Esophagus squamous epithelium (tissue), 5 donors: ENCODE measurements at places on chromosomes 3 and 15.

DNA sequence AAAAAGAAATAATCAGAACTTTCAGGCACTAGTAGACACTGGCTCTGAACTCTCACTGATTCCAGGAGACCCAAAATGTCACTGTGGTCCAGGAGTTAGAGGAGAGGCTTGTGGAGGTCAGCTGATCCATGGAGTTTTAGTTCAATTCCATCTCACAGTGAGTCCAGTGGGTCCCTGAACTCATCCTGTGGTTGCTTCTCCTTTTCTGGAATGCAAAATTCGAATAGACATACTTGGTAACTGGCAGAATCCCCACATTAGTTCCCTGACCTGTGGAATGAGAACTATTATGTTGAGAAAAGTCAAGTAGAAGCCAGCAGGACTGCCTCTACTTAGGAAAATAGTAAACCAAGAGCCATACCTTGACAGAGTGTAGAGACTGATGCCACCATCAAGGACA lies 87.3 kb upstream of the OXTR start:
- DNase-seq, result no peak

GRCh38 chr3:43997316-43997715 lies 244.4 kb upstream of the TOPAZ1 start:
- no peak for DNase-seq

GRCh38 chr3:53109190-53109589 lies 21.0 kb downstream of the RFT1 start:
- no peak for DNase-seq

- DNase-seq, result no peak
Observed at GRCh38 chr3:37338500-37338899, 164.1 kb upstream of the LRRFIP2 start.

DNA sequence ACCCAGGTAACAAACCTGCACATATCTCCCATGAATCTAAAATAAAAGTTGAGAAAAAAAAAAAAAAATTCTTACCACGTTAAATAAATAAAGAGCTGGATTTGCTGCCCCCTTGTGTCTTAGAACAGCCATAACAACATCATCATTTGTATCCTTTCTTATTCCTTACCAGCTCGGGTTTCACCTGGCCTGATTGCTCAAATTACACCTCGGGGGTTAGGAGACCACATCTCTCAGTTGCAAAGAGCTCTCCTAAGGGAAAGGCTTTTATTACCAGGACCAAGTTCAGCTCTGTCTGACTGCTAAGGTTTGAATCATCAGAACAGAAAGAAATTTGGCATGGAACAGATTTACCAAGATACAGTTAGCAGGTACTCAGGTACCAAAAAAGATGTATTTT lies 25.8 kb upstream of the RPL39L start:
- DNase-seq, result no peak

- no peak for DNase-seq
Observed at GRCh38 chr3:99875929-99876841, 58.5 kb downstream of the CMSS1 start.

DNA sequence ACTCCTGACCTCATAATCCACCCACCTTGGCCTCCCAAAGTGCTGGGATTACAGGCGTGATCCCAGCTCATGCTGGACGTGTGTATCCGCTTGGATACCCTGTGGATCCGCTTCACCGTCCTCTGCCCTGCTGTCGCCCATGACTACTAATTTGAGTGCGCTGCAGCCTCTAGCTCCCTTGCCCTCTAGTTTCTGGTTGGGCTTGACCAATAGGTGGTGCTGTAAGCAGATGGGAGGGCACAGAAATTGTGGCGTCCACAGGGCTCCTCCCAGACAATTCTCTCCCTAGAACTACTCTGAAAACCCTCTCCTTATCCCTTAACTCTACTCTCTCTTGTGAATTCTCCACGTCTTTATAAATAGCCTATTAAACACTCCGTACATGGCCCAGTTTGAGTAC lies 36.2 kb downstream of the ZPLD1 start:
- no peak for DNase-seq

- no peak for DNase-seq
Observed at GRCh38 chr3:150202711-150203110, 205.4 kb upstream of the TSC22D2 start.

GRCh38 chr3:111080413-111080812 lies 8.8 kb downstream of the NECTIN3 start:
- no peak for DNase-seq

DNA sequence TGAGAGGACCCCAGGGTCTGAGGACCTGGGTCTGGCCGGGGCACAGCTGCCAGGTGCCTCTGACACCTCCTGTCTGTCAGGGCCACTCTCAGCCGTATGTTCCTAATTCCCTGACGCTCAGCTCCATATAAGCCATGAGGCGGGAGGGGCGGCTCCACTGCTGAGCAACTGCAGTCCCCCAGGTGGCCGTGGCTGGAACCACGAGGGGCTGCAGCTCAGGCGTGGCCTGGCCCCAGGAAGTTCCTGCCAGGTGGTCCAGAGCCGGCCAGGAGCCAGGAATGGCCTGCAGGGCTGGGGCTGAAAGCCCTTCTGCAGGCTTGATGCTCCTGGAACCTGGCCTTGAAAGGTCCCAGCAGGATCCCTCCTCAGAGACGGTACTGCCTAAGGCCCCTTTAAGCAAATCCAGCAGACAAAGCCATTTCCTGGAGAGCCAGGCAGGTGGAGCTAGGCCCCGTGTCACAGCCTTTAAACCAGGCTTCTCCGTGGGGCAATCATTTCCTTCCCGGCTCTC lies 118.0 kb downstream of the CHSY1 start:
- DNase-seq, result no peak

- no peak for DNase-seq
Observed at GRCh38 chr3:169871129-169871886, 1.6 kb upstream of the LRRC31 start.

- no peak for DNase-seq
Observed at GRCh38 chr15:48935236-48935635, 28.5 kb downstream of the SHC4 start.

GRCh38 chr3:134795746-134796280 lies 753 bp downstream of the EPHB1 start:
- no peak for DNase-seq

DNA sequence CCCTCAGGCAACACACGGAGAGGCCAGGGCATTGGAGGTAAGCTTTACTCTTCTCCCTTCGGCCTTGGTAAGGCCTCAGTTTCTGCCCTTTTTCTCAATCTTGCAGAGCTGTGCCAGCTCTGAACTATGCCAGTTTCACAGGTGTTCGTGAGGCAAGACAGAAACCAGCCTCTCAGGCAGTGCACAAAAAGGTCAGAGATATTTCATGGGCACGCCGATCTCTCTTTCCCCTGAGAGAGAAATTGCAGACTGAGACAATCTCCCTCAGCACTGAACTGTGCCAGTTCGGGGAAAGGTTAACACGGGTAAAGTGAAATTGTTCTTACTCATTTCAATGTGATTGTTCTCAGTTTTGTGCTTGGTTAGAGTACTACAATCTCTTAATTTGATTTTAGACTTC lies 88.5 kb downstream of the GMNC start:
- no peak for DNase-seq

DNA sequence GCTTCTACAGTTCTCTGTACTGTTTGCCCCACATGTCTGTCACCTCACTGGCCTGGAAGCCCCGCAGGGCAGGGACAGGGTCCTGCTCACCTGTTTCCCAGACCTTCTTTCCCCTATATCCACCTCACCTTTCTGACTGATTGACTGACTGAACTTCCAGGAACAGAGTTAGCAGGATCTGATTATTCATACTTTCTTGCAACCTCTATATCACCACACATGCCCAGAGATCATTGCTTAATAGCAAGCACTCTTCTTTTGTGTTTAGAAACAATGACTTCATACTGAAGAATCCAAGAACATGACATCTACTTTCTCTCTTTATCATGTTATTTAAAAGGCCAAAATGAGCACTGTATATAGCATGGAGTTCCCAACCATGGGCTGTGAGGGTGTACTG lies 18.0 kb upstream of the CLEC3B start:
- no peak for DNase-seq

GRCh38 chr3:170809007-170809974 lies 60.7 kb downstream of the RPL22L1 start:
- DNase-seq, result no peak

DNA sequence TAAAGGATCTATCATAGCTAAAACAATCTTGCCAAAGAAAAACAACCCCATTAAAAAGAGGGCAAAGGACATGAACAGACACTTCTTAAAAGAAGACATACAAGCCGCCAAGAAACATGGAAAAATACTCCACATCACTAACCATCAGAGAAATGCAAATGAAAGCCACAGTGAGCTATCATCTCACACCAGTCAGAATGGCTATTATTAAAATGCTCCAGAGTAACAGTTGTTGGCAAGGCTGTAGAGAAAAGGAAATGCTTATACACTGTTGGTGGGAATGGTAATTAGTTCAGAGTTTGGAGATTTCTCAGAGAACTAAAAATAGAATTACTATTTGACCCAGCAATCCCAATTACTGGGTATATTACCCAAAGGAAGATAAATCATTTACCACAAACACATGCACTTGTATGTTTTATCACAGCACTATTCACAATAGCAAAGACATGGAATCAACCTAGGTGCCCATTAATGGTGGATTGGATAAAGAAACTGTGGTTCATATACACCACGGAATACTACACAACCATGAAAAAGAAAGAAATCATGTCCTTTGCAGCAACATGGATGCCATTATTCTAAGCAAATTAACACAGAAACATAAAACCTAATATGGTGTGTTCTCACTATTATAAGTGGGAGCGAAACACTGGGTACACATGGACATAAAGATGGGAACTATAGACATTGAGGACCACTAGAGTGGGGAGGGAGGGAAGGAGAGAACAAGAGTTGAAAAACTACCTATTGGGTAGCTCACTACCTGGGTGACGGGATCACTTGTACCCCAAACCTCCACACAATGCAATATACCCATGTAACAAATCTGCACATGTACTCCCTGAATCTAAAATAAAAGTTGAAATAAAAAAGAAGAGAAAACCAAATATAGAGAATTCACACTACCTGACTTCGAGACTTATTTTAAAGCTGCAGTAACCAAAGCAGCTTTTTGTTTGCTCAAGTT lies 32.6 kb downstream of the ITGA11 start:
- DNase-seq, result no peak

DNA sequence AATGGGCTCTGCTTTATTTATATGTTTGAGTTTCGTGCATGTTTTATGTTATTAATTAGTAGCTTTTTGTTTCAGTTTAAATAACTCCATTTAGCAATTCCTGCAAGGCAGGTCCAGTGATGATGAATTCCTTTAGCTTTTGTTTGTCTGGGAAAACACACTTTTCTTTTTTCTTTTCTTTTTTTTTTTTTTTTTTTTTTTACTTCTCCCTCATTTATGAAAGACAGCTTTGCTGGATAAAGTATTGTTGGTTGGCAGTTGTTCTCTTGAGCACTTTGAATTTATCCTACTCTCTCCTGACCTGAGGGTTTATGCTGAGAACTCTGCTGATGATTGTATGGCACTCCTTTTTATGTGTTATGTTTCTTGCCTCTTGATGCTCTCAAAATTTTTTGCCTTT lies 35.7 kb downstream of the TMEM39A start:
- DNase-seq, result no peak

GRCh38 chr3:195063581-195064193 lies 207.3 kb downstream of the XXYLT1 start:
- DNase-seq, result no peak

DNA sequence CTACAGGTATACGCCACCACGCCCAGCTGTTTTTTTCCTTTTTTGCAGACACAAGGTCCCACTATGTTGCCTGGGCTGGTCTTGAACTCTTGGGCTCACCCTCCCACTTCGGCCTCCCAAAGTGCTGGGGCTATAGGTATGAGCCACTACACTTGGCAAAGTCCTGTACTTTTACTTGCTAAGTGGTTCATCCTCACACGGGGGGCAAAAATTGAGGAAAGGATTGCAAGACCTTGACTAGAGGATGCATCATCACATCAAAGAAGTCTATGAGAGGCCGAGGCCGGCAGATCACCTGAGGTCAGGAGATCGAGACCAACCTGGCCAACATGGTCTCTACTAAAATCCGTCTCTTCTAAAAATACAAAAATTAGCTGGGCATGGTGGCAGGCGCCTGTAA lies 116.5 kb upstream of the FAM174B start:
- no peak for DNase-seq

- no peak for DNase-seq
Observed at GRCh38 chr3:66239513-66240123, 18.8 kb downstream of the SLC25A26 start.

GRCh38 chr3:136042608-136043221 lies 77.2 kb downstream of the PPP2R3A start:
- no peak for DNase-seq

DNA sequence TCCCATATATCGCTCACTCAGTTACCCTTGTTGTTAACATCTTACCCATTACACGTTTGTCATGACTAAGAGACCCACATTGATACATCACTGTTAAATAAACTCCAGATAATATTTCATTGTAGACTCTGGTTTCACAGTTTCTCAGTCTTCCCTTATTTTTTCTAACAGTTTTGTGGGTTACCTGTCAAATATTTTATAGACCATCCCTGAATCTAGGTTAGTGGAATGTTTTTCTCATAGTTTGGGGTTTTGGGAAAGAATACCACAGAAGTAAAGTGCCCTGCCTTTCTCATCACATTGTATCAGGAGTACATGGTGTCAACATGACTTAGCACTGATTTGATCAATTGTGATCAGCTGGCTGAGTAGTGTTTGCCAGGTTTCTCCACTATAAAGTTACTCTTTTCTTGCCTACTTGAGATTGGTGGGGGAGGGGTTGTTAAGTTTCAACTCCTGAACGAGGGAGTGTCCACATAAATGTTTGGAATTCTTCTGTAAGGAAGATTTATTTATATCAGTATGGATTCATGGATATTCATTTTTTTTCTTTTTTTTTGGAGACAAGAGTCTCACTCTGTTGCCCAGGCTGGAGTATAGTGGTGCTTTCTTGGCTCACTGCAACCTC lies 25.9 kb downstream of the RNF111 start:
- DNase-seq, result no peak

DNA sequence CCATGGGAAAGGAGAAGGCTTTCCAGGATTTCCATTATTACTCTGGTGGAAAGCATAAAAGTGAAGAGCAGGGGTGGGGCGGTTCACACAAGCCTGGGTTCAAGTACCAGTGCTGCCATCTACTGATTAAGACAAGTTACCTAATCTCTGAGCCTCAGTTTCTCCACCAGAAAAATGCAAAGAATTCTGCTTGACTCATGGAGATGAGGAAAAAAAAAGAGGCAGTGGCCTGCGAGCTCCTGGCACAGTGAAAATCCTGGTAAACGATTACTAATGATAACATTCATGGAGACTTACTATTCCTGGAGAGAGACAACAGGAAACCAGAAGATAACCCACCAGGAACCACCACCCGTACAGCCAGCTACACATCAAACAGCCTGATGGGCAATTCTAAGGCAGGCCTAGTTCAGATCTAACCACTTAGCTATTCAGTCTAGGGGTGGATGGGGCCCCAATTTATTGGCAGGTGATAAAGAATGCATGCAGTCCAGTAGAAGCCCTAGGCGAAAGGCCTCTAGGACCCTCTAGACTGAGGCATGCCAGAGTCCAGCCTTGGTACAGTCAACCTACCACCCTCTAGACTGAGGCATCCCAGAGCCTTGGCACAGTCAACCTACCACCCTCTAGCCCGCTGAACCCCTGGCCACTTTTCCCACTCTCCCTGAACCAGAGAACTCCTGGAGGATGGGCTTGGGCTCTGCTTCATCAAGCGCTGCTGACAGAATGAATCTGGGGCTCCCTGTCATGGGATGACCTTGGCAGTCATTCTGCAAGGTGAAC lies 2.5 kb downstream of the AMOTL2 start:
- no peak for DNase-seq

- no peak for DNase-seq
Observed at GRCh38 chr3:197124713-197125112, 95.1 kb upstream of the MELTF start.
